ENCODE measurements at places on chromosomes 3 and 15. TPM values are rescaled to one million over a fixed set of nuclear protein-coding genes. Genes with fewer than 3 reads are reported as not detected.

DNA sequence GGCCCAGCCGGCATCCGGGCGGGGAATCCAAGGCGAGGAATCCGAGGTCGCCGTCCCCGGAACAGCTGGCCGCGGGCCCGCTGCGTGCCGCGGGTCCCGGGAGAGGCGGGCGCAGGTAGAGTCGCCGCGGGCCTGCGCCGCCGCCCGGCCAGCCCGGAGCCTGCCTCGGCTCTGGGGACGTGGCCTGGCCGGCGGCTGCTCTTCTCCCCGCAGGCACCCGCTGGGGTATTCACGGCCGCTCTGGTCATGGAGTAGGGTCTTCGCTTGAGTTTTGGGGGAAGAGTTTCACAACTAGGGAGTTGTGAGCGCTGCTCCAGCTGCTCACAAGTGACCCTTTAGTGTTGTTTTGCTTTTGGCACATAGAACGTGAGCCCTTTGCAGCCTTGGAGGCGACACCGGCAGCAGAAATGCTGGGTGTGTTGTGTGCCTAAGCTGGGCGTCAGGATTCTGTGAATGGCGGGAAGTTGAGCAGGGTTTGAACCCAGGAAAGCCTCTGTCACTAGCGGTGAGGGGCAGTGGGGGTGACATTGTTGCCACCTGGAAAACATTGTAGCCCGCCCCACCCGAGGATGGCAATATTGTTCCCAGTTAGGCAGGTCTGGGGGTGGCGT, 4.0 kb downstream of the TRIM71 start:
- no peak for DNase-seq

DNA sequence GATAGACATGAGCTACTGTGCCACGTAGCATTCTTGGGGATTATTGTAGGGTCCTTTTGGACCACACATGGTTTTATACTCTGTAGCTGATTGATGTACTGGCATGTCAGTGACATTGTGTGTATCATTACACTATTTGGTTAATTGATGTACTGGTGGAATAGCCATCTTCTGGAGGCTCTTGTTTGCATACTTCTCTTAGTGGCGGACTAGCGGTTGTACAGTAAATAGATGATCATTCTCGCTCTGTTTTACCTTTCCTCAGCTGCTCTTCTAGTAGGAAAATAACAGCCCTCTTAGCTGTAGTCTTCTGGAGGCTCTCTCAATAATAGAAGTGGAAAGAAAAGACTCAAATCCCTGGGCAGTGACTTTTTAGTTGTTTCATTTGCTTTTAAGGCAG, 24.8 kb downstream of the IGF1R start:
- DNase-seq = no peak

- no peak for DNase-seq
Observed at GRCh38 chr3:49769286-49769915, 16.9 kb downstream of the IP6K1 start.

- DNase-seq = no peak
Observed at GRCh38 chr3:150520408-150520807, 25.9 kb downstream of the SERP1 start.

- DNase-seq = no peak
Observed at GRCh38 chr3:123780656-123781055, 103.5 kb downstream of the MYLK start.

DNA sequence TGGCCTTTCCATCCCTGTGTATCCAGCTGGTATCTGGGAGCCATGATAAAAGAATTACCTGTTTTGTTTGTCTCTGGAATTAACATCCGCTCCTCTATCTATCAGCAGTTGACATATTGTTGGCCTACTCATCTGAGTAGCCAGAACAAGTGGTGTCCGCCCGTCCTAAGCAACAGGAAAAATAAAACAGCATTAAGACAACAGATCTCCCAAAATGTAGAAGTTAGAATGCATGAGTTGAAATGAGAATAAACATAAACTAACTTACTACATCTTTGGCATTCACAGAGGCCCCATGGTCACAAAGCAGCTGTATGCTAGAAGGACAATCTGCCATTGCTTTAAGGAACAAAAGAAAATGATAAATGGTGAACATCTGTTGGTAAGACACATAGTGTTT, 75.9 kb downstream of the UACA start:
- no peak for DNase-seq

GRCh38 chr15:81253846-81254245, 57.2 kb downstream of the IL16 start:
- no peak for DNase-seq

- no peak for DNase-seq
Observed at GRCh38 chr3:46901061-46901460, 23.5 kb downstream of the PTH1R start.

- DNase-seq = no peak
Observed at GRCh38 chr15:70882361-70882760, 9.9 kb downstream of the THAP10 start.

DNA sequence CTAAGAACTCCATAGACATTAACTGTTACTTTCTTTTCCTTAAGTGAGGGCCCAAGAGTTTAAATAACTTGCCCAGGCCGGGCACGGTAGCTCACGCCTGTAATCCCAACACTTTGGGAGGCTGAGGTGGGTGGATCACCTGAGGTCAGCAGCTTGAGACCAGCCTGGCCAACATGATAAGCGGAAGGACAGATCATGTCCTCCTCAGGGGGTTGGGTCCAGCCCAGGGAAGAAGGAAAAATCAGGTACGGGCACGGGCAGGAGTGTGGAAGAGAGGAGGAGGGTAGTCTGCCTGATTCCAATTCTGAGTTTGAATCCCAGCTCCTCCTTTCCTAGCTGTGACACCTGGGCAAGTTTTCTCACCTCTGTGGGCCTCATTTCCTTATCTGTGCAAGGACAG, 118.8 kb downstream of the ANP32A start:
- no peak for DNase-seq

DNA sequence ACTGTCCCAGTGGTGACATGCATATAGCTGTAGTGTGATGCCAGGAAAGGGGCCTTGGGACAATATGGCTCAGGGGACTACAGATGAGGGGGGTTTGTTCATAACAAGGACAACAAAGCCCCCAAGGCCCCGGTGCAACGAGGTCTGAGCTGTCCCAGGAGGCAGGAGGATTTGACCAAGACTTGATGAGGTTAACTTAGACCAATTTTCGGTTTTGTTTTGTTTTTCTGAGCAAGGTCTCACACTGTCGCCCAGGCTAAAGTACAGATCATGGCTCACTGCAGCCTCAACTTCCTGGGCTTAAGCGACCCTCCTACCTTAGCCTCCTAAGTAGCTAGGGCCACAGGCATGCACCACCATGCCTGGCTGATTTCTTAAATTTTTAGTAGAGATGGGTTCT, 23.8 kb downstream of the EFCAB12 start:
- DNase-seq = no peak

- no peak for DNase-seq
Observed at GRCh38 chr15:58590236-58590635, 158.4 kb downstream of the LIPC start.

GRCh38 chr3:25420885-25421284, 7.2 kb upstream of the RARB start:
- no peak for DNase-seq

DNA sequence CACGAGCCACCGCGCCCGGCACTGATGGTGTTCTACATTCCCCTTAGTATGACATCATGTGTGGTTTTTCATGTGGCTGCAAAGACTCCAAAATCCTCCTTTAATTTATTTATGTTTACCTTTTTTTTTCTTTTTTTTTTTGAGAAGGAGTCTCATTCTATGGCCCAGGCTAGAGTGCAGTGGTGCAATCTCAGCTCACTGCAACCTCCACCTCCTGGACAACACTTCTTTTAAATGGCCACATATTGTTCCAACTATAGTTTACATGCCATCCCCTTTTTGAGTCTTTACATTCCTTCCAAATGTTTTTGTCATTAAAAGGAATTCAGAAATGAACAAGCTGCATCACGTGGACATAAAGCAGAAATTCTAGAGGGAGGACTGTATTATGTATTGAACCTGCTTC, 10.3 kb upstream of the CDV3 start:
- no peak for DNase-seq

DNA sequence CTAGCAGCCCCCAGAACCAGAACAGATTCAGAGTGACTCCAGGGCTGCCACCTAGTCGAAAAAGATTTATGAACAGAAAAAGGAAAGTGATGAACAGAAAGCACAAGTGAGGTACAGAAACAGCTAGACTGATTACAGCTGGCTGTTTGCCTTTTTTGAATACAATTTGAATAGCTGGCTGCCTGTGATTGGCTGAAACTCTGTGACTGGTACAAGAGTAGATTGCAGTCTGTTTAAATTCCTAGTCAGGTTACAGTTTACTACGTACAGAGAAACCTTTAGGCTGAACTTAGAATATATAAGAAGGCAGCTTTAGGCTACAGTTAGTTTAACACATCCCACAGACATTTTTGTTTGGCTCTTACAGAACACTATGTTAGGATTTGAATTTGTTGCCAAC, 10.0 kb downstream of the CCDC13 start:
- no peak for DNase-seq

The ISLR gene
- total RNA-seq = 41.6 TPM

The EFCC1 gene
- 0.29 TPM for total RNA-seq

The RNU5B-1 gene
- 15.0 TPM for total RNA-seq

The MRAS gene
- 41.6 TPM for total RNA-seq

The ACP3 gene
- 3.5 TPM for total RNA-seq

The SENP5 gene
- total RNA-seq = 33.7 TPM

Data from type B pancreatic cell (in vitro differentiated cells).